ENCODE measurements at places on chromosomes 1 and 21.
A peak's percentile ranks its signal among the peaks of the same experiment; 100 is the strongest.

DNA sequence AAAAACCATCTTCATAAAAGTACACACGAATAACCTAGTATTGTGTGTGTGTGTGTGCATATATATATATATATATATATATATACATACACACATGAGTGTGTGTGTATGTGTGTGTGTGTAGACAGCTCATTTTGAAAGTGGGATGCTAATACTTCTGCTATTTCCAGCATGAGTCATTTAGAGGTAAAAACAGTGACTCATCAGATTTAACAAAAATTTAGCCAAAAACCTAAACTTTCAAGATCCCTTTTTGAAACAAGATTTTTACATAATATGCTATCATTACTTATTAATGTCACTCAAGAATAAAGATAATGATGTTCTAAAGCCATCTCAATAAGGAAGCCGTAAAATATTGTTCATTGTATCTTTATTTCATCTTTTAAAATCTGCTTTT, 35.6 kb upstream of the ADGRL4 start:
- DNase-seq = peak; percentile 10

- no peak for DNase-seq
These were observed 10.1 kb upstream of the CACYBP start for GRCh38 chr1:174989536-174990220.

DNA sequence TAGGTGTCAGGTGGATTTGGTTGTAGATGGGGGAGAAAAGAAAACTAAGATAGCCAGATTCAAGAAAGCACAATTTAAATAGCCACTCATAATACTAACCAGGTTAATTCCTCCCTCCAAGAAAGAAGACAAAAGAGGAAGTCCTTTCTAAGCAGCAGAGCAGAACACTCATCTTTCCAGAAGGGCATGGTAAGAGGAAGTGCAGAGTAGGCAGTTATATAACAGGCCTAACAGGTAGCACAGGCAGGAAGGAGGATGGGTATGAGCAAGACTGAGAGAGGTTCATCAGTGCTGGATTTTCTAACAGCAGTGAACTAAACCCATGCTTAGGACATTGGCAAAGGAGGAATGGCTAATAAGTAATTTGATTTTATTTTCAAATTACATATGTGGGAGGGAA, 517.5 kb downstream of the PLPP3 start:
- DNase-seq = no peak

- no peak for DNase-seq
These were observed 33.4 kb downstream of the KIAA1614 start for GRCh38 chr1:180946056-180946455.

GRCh38 chr1:208048904-208049303, 138.0 kb upstream of the CD34 start:
- DNase-seq = no peak

DNA sequence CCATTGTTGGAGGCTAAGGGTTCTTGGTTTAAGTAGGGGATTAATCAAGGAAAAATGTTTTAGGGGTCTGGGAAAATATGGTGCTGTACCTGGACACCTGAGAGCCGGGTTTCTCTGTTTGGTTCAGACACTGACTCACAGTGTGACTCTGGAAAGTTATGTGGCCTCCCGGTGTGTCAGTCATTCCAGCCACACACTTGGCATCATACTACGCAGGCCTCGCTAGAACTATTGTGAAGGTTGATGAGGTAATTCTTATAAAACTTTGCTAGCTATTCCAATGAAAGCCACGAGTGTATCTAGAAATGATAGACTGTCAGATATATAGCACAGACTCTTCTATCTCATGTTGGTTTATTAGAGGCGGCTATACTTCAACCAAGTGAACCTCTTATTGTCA, 4.8 kb upstream of the CAMSAP2 start:
- DNase-seq = no peak

DNA sequence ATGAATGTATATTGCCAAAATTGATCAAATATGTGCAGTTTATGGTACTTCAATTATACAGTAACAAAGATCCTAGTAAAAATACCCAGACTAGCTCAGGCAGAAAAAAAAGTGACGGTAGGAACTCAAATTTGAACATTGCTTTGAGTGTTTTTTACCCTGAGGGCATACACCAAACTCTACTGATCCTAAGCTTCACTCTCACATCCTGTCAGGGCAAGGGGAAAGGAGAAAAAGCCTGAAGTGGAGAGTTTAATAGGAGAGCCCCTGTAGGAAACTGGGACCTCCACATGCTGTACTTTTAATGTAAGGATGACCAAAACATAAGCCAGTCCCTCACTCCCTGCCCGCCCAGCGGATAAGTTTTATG, 59.8 kb upstream of the GNG12 start:
- no peak for DNase-seq

DNA sequence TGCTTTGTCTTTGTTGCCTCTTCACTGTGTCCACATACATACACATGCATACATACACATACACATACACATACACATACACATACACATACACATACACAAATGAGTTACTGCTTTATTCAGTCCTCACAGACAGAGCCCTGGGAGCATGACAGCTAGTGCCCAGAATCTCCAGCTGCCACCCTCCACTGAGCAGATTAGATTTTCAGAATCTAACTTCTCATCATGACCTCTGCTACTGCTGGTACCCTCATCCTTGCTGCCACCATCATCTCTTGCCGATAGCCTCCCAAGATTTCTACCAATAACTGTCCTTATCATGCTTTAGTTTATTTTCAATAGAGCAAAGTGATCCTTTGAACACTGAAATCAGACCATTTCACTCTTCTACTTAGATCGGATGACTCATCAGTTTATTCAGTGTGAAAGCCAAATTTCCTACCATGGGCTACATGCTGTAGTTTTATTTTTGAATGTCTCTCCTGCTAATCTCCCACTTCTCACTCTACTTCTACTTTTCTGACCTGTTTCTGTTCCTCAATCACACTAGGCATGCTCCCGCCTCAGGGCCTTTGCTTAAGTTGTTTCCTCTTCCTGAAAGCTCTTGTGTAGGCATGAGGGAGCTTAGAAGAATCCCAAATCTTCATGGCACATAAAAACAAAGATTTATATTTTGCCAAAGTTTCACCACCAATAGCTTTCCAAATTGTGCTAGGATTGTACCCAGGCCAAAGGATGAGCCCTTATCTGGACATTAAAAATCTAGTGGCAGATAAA, 43.0 kb downstream of the ATP6V1G3 start:
- DNase-seq = no peak

GRCh38 chr1:67732750-67733151, 47.8 kb downstream of the GADD45A start:
- no peak for DNase-seq

GRCh38 chr1:114122941-114123618, 30.6 kb downstream of the SYT6 start:
- peak; percentile 17 for DNase-seq
